ENCODE measurements at places on chromosomes 5 and 9. TPM values are rescaled to one million over a fixed set of nuclear protein-coding genes. Genes with fewer than 3 reads are reported as not detected.

GRCh38 chr5:4020400-4020799 is 424.8 kb downstream of the IRX1 start:
- DNase-seq: no peak

- DNase-seq: no peak
Observed at GRCh38 chr9:126036881-126037291, 289.7 kb downstream of the PBX3 start.

- DNase-seq: no peak
Observed at GRCh38 chr9:130073373-130073772, 19.7 kb downstream of the GPR107 start.

GRCh38 chr5:53211799-53212198 is 102.2 kb upstream of the MOCS2 start:
- DNase-seq: no peak

- no peak for DNase-seq
Observed at GRCh38 chr5:159058716-159059636, 40.7 kb downstream of the EBF1 start.

- DNase-seq: no peak
Observed at GRCh38 chr5:82975396-82975795, 101.8 kb downstream of the TMEM167A start.

DNA sequence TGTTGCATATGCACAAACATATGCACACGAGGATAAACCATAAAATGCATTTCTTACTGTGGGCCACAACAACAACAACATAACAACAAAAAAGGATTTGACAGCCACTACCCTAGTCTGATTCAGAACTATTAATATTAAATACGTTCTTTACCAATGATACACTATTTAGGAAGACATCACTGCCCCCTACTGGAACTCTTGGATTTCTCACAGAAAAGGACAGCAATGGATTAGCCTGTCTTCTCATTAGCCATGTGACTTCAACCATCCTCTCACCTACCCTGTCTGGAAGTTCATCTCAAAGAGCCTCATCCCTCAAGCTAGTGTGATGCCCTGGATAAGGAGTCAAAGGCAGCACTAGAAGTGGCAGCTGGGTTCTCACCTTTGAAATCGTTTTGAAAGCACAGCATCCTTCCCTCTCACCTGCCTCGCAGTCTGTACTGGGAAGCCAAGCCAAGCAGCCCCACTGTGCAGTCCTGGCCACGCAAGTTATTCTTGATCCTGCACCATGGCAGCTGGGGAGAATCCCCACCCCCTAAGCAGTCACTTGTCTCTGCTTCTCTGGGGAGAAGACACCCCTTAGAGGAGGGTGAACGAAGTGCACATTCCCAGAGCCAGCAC is 64.6 kb downstream of the SH3TC2 start:
- no peak for DNase-seq

DNA sequence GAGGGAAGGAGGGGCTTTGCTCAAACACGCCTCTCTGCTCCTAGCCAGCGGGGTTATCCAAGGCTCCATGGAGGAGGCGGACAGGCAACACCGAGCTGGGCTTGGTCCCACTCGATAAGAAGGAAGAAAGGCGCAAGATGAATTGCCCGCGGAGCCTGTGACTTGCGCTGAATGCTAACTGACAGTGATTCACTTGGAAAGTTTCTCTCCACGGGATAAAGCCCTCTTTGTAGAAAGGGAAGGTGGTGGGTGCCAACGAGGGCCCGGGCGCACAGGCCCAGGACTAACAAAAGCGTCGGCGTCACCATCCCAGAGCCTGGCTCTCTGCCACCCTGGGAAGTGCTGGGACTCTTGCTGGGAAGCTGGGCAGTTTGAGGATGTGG is 76.0 kb downstream of the VAV2 start:
- no peak for DNase-seq

DNA sequence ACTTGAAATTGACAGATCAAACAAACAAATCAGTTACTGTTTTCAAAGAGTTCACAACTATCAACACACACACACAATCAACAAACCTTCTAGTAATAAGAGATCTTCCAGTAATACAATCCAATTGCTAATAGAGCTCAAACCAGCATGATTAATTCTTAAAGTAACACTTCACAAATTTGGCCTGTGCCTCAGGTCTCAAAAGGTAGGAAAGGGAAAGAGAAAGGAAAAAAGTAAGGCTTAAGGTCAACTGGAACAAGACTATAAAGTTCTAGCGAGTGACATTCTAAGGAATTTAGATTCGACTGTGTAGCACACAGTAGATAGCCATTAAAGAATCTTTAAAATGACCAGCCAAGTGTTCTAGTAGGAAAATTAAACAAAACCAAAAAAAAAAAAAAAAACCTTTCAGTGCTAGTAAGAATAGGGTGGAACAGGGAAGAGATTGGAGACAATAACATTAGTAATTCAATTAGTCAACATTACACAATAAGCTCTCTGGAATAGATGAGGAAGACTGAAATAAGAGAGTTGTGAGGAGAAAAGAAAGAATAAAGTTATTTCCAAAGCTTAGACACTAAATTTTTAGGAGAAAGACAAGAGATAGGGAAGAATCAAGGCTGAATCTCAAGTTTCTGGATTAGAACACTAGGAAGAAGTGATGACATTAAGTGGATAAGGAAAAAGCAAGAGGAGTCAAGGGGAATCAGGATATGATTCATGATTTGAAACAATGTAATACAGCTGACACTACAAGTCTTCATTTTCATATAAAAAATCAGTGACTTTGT is 86.1 kb downstream of the FBXL17 start:
- no peak for DNase-seq

DNA sequence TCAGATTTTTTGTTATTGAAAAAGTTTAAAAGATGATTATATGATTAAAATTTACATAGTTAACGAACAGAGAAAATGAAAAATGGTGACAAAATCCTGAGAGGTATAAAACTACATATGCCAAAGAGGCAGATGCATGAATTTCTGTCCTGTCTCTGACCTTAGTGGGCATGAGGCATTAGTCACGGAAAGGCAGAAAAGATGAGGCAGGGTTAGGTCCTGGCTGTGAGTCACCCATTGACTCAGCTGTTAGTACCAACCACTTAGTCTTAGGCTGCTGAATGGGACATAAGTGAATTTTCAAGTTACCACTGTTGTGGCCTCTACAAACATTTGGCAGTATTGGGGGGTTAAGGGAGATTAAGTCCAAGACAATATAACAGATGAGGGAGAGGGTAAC is 33.1 kb downstream of the RASA1 start:
- DNase-seq: no peak

- no peak for DNase-seq
Observed at GRCh38 chr9:4116071-4116581, 183.7 kb downstream of the GLIS3 start.

DNA sequence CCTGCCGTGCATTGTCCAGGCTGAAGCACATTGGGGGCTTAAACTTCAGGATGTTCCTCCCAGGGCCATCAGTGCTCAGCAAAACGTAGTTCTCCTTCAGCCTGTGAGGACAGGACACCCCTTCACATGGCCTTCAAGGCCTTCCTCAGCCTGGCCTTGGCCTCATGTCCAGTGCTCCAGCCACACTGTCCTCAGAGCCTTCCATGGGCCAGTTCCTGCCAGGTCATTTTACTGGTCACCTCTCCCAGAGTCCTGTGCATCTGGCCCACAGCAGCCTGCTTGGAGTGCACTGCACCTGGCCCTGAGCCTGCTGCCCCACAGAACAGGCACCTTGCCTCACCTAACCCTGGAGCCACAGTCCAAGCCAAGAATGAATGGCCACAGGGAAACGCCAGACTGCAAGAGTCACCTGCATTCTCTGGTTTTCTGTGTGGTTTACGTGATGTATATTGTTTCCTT is 8.7 kb downstream of the HNRNPAB start:
- DNase-seq: no peak

- no peak for DNase-seq
Observed at GRCh38 chr9:122949696-122950095, 8.9 kb downstream of the RABGAP1 start.

DNA sequence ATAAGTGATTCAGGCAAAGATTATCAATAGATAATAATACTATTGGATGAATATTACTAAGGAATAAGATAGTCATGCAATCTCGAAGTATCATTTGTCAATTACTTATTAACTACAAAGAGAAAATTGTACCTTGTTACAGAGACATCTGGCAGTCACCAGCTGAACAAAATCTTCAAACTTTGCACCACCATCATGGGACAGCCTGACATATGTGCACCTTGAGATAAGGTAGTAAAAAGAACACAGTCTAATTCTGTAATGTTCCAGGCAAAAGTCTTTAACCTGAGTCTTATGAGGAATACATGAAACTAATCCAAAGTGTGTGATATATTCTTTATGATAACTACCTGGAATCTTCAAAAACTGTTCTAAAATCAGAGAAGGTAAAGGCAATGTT is 423.0 kb upstream of the ZNF608 start:
- DNase-seq: no peak

DNA sequence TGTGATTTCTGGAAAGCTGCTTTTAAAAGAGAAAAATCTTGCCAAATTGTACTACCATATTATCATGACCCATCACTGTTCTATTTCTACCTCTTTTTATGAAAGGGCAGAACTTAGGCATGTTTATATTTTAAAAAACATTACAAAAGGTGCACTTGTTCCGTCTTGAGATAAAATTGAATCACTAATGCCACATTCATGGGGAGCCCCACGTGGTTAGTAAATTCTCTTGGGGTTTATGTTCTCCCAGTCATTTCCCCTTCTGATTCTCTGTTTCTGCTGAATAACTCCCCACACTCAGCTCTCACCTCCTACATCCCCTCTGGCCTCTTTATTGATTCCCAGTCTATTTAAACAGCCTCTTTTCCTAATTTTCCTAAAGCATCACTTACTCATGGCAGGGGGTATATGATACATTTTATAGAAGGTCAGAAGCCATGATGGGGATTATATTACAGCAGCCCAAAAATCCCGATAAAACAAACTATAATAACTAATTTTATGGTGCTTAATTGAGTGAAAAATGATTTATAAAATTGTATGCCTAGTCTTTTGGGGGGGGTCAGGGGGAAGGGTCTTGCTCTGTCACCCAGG is 19.7 kb upstream of the VLDLR start:
- DNase-seq: no peak

- no peak for DNase-seq
Observed at GRCh38 chr5:2866662-2867372, 115.3 kb upstream of the IRX2 start.

DNA sequence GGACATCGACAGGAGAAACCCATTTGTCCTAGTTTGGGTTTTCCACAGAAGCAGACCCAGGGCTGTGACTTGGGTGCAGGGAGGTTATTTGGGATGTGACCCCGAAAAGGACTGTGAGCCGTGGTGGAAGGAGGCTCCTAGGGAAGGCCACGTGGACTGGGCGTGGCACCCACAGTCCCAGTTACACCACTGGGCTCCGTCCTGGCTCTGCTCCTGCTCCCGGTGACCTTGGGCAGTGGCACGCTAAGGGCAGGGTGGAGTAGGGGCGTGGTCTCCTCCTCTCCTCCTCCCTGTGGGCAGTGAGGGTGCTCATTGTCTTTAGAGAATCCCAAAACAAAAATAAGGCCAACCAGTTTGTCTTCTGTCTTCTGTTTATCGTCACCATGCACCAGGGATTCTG is 190.1 kb downstream of the GADD45G start:
- DNase-seq: no peak

GRCh38 chr5:131321066-131321465 is 57.2 kb downstream of the CDC42SE2 start:
- no peak for DNase-seq

DNA sequence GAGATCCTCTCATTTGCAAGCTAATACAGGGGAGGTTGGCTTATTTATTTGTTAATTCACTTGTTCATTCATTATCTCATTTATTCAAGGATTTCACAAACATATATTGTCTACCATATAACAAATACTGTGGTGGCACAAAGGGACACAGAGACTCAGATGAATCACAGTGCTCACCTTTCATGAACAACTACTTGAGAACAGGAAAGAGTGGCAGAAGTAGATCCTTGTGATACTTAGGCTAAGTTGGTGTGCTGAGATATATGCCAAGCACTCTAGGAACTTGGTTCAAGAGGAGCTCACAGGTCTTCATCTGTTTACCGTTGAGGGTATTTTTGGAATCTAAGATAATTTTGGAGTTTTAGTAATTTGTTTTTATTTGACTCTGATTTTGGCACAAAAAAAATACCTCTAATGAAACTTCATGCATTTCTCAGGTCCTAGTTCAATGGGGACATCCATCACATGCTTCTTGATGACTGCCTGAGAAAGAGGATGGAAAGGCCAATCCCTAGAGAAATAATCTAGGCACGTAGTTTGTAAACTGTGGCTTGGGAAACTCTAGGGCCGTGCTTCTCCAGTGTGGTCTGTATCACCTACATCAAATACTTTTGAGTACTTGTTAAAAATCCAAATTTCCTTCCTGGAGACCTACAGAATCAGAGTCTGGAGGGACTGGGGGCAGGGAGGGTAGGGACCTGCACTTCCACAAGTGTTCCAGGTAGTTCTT is 113.3 kb downstream of the OSTF1 start:
- DNase-seq: no peak

GRCh38 chr9:108784998-108785397 is 70.8 kb downstream of the ACTL7B start:
- no peak for DNase-seq

GRCh38 chr5:73118391-73118973 is 1.9 kb upstream of the TMEM171 start:
- no peak for DNase-seq

GRCh38 chr9:13805546-13805945 is 508.4 kb downstream of the NFIB start:
- no peak for DNase-seq

Gene SPATA31A3
- not detected for total RNA-seq

Gene PCDHGB2
- 0.89 TPM for total RNA-seq

Gene SLC24A2
- total RNA-seq: 0.02 TPM

Gene PRSS3
- total RNA-seq: not detected

Gene DND1
- 3.1 TPM for total RNA-seq

Gene PLEKHG4B
- total RNA-seq: 56.8 TPM

Gene CCNJL
- total RNA-seq: 23.1 TPM

Gene NEUROG1
- not detected for total RNA-seq

Gene IFNB1
- total RNA-seq: not detected

Gene FLT4
- total RNA-seq: 2.0 TPM

Gene PCSK5
- total RNA-seq: 7.3 TPM

Gene CSF1R
- not detected for total RNA-seq

Gene AP3S1
- 65.3 TPM for total RNA-seq

Gene ECSCR
- total RNA-seq: not detected

Gene CCDC171
- total RNA-seq: 5.1 TPM

Gene IFNA7
- total RNA-seq: not detected

Gene ECM2
- total RNA-seq: 0.31 TPM
